ENCODE measurements at places on chromosomes 5 and 9.

DNA sequence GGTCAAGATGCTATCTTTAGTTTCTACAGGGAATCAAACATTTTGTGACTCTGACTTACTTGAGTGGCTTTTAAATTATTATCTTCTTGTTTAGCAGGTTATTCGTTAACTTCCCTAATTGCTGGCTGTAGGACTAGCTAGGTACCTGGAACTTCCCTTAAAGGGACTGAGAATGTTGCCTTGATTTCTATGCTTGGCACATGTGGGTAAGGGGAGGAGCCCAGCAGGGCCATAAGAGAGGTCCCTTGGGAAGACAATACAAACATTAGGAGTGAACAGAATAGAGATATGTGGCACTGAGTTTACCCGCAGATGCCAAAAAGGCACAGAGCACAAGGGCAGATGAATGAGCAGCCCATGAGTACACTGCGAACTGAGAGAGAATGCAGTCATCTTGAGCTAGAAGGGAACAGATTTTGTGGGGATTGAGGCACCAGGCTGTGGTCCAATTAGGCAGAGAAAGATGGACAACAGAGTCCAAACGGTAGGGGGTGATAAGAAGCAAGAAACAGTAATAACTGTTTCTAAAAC, 9.8 kb downstream of the CKMT2 start:
- DNase-seq = no peak

DNA sequence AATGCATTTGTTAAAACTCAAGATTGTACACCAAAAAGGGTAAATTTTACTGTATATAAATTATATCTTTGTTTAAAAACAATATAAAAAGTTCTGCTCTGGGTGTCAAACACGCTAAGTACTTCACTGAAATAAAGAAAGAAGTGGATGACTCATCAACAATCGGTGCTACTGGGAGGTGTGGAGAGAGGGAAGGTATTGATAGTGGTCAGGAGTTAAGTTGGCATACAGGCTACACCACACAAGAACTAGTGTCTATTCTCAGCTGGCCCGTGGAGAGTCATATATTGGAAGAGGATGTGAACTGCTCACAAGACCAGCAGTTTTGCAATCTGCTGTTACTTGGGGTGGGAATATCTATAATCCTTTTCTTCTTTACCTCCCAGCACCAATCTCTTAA, 145.7 kb upstream of the TRPC7 start:
- no peak for DNase-seq

DNA sequence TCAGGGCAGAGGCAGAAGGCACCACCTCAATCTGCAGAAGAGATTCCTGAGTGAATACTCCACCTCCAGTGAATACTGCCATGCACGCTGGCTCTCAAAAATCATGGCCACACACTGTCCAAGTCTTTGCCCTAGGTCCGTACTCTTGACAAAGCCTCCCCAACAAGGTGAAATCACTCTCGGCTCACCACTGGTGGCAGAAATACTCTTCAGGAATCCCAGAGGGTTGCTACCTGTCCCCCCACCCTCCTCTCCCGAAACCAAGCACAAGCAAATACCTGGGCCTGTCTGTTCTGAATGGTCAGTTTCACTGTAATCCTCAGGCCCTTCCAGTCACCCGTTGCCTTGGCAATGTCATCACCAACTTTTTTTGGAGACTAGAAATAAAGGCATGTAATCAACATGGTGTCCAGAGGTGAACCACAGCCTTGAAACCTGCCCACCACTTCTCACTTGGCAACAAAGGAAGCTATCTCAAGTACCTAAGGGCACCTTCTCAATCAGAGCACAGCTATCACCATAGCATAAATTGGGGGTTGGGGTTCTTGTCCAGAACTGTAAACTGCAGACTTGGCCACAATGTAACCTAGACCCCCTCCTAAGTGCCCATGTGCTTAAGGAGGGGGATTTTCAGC, 1.8 kb downstream of the RPL12 start:
- DNase-seq = no peak

- no peak for DNase-seq
Observed at GRCh38 chr5:376799-377325, 55.3 kb downstream of the AHRR start.

GRCh38 chr5:61687371-61687770, 355.3 kb downstream of the ZSWIM6 start:
- DNase-seq = no peak

DNA sequence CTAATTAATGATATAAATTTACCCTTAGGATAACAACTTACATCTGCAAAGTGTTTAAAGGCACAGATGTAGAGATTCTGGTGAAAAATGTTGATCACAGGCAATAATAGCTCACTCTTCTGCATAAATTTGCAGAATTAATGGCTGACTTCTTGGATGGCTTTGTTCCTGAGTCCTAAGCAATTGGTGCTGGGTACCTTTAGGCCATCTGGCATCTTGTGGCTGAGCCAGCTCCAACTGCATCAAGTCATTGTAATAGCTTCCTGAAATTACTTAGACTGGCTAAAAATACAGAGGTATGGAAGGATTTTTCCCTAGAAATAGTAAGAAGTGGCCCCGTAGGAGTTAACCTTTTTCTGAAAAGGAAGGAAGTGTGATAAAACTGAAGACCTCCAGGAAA, 118.3 kb upstream of the MINAR2 start:
- DNase-seq = no peak

DNA sequence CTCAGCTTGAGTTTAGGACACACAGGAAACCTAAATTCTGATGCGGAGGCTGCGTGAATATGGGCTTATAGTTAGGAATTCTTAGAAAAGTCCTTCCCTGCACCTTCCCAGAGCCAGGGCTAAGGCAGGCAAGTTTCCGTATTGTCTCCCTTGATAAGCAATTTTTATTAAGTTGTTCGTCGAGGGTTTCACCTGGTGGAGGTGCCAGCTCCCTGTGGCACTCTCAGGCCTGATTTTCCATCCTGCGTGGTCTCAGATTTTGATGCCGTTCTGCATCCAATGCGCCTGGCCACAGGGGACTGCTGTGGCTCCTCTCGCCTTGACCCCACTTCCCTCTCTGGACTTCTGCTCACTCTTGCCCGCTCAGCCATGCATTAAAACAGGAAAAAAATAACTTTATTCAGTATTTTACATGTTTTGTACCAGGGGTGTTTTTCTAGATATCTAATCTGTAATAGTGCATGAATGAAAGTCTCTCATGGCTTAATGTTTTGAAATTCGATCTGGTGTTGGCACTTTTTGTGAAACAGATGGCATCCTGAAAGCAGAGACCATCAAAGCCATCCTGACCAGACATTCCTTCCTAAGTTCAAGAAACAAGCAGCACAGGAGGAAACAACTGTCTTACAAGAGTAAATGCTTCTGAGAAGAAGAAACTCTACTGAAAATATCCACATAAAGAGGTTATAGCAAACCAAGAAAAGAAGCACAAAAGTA, 50.7 kb downstream of the TRIP13 start:
- no peak for DNase-seq

- no peak for DNase-seq
Observed at GRCh38 chr5:38591523-38591849, 35.0 kb upstream of the LIFR start.

- DNase-seq = no peak
Observed at GRCh38 chr9:31321686-31322085, 1062.8 kb upstream of the ACO1 start.

DNA sequence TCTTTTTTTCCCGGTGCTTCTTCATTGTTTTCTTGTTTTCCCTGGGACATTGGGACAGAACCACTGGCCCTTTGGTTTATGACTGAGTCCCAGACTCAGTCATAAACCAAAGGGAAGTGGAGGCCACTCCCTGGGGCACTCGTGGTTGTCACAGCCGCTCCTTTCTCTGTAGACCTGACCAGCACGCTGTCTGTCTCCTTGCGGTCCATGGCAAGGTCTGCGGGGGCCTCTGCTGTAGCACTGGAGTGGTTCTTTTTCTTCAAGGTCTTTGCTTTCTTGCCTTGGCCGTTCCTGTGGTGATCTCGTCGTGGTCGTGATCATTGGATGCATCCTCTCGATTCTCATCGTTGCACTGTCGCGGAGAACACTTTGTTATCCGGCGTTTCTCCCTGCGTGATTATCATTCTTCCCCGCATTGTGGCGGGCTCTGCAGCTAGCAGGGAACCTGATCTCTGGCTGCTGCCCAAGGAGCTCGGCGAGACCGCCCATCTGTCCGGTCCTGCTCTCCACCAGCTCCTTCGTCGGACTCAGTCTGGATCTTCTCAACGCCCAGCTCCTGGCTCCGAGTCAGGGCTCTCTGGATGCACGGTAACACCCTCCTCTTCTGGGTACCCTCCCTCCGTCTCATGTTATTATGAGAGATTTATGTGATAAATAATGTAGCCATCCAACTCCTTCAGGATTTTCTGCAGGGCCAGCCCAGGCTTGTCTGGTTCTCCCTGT, 43.5 kb upstream of the MPDZ start:
- no peak for DNase-seq

DNA sequence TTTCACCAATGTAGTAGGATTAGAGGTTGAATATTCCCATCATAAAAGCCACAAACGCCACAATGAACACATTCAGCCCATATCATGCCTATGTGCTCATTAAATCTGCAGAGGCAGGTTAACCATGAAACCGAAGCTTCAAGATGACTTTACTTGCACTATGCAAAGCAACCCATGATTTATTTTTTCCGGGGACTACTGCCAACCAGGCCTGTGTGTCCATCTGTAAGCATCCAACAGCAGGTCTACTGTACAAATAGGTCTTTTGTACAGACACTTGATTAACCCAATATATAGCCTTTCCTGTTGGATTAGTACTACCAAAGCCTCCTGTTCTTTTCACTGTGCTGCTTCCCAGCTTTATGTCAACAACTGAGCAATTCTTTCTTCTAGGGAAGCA, 104.9 kb upstream of the CDH10 start:
- no peak for DNase-seq

- DNase-seq = no peak
Observed at GRCh38 chr5:24177821-24178220, 467.0 kb downstream of the CDH10 start.

- DNase-seq = no peak
Observed at GRCh38 chr5:6976971-6977370, 263.7 kb downstream of the TENT4A start.

GRCh38 chr9:126062158-126062886, 264.3 kb upstream of the MVB12B start:
- no peak for DNase-seq

GRCh38 chr5:68267066-68267465, 51.5 kb downstream of the PIK3R1 start:
- DNase-seq = no peak

DNA sequence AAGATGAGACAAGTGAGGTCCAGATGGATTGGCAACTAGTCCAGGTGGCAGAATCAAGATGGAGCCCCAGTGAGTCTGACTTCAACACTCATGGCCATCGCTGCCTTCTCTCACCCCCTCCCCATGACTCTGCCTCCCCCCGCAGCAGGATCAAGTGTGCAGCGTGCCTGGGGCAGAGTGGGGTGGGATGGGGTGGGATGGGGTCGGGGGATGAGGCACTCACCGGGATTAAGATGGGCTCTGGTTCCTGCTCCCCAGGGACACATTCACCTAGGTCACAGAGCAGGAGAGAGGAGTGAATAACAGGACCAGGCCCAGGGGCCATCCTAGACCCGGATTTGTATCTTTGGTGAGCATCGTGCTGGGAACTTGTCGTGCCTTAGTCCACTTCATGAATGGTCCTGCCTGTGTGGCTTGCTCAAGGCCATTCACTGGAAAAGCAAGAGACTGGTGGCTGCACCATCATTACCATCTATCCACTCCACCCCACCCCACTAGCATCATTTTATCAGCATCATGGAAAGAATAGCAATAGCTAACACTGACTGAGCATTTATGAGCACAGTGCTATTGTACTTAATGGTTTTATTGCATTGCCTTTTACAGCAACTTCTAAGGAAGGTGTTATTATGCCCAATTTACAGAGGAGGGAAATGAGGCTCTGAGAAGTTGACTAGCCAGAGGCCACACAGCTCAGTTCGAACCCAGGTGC, 8.5 kb downstream of the AMBP start:
- DNase-seq = no peak

- DNase-seq = no peak
Observed at GRCh38 chr5:59393585-59394420, 499.7 kb downstream of the PDE4D start.

DNA sequence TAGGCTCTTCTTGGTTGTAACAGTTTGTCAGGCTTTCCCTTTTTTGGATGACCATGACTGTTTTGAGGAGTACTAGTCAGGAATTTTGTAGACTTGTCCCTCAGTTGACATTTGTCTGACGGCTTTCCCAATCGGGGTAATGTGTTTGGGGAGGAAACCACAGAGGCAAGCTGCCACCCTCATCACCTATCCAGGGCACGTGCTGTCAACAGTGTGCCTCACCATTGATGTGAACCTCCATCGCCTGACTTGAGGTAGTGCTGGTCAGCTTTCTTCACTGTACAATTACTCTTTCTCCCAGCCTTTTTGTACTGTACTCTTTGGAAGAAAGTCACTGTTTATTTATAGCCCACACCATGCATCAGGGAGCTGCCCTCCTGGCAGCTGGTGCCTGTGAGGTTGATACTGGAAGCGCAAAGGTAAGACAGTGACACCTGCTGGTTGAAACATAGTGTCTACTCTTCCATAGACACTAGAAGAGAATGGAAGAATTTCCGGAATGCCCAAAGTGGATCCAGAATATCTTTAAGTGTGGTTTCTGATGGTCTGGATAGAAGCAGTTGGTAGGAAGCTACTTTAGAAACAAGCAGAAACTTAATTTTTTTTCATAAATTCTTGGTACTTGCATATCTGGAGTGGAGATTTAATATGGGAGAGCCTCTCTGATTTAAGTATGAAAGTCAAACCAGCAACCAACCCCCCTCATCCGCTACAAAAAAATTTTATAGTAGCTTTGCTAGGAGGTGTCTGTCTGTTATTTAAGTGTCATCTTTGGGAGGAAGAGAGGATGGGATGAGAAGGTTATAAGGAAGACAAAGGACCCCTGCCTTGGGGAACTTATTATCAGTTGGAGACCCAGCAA, 69.3 kb downstream of the SNX30 start:
- DNase-seq = peak; percentile 57

GRCh38 chr5:36765876-36766275, 110.7 kb upstream of the NIPBL start:
- no peak for DNase-seq

GRCh38 chr9:137176302-137177182, 4.7 kb upstream of the TMEM210 start:
- DNase-seq = no peak

- no peak for DNase-seq
Observed at GRCh38 chr5:154238776-154239481, 48.4 kb downstream of the GALNT10 start.

- no peak for DNase-seq
Observed at GRCh38 chr9:108823829-108824228, 32.0 kb downstream of the ACTL7B start.

DNA sequence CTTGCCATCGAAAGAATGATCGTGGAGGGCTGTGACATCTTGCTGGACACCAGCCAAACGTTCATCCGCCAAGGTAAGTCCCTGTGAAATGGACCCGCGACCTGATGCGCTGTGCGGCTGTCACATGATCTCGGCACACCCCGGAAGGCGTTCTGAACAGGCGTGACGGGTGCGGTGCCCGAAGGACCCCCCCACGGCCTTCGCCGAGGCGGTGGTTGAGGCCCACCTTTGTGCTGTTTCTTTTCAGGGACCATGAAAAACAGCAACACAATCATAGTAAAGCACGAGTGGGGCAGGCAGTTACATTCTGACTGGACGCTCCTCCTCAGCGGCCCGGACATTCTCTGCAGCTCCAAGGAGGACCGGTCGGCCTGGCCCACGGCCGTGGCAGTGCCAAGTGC, 126.7 kb downstream of the RASGRF2 start:
- DNase-seq = no peak
